ENCODE measurements at places on chromosomes 2 and 18.

- DNase-seq: peak; percentile 54
These were observed 273.5 kb downstream of the CDH20 start for GRCh38 chr18:61606759-61607158.

- DNase-seq: peak; percentile 79
These were observed 268.3 kb upstream of the NETO1 start for GRCh38 chr18:73136134-73136533.

- peak; percentile 48 for DNase-seq
These were observed 296.8 kb upstream of the SPRED2 start for GRCh38 chr2:65729246-65729645.

DNA sequence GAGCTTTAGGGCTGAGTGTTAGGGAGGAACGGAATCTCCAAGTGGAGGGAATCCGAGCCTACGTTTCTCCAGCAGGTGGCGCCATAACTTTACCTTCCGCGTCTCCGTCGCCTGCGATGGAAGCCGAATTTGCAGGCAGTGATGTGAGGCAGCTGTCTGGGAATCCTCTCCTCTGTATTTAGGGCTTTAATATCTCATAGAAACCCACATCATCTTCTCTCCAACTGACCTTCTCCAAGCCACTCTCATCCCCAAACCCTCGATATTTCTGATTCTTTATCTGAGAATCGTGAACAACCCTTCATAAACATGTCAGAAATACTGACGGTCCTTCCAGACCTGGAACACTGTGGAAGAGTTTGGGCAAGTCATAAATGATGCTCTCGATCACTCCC lies 27.5 kb downstream of the SIX2 start:
- peak; percentile 86 for DNase-seq

GRCh38 chr18:78974115-78974761 lies 5.4 kb upstream of the SALL3 start:
- no peak for DNase-seq

DNA sequence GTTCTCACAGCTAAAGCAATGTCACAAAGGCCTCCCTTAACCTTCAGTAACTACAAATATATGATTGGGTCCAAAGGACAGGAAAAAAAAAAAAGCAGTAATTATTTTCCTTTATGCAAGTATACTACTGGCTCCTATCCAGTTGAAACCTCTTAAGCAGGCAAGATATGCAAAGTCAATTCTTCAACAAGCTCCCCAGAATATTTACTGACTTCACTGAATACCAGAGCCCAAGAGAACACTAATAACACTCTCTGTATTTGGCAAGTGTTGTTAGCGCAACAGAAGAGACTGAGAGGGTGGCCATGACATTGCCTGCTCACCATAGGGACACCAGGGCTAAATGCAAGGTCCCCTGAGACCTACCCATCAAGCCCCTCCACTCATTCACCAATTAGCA lies 74.5 kb downstream of the AP1S3 start:
- DNase-seq: no peak

- DNase-seq: no peak
These were observed 134.1 kb downstream of the CNTNAP5 start for GRCh38 chr2:124159166-124159565.

DNA sequence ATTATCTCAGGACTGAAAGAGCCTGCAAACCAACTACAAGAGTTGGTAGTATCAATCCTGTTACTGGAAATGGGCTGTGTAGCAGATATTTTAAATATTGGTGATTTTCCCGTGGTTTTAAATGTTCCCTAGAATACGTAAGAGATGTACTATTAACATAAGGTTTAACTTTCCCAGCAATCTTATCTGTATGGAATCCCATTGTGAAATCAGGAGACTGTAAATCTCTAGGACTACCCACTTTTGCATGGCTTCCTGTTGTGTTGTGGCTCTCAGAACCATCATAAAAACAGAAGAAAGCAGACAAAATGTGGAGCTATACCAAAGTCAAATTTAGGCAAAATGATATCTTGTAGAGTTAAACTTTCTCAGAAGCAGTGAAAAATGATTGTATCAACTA lies 641.5 kb upstream of the SETBP1 start:
- no peak for DNase-seq

GRCh38 chr2:68819556-68819955 lies 51.6 kb downstream of the BMP10 start:
- no peak for DNase-seq

- no peak for DNase-seq
These were observed 54.1 kb upstream of the THOC1 start for GRCh38 chr18:321865-322467.

DNA sequence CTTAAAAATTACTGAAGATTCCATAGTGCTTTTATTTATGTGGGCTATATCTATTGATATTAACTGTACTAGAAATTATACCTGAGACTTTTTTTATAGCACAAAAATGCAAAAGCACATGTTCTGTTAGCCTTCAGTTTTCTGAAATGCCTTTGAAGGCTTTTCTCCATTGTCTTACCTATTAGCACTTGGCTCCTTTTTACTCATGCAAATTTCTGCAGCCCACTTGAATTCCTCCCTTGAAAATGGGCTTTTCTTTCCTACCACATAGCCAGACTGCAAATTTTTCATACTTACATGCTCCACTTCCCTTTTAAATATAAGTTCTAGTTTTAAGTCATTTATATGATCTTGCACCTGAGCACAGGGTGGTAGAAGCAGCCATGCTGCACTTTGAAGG lies 453.0 kb upstream of the TRIB2 start:
- DNase-seq: no peak

DNA sequence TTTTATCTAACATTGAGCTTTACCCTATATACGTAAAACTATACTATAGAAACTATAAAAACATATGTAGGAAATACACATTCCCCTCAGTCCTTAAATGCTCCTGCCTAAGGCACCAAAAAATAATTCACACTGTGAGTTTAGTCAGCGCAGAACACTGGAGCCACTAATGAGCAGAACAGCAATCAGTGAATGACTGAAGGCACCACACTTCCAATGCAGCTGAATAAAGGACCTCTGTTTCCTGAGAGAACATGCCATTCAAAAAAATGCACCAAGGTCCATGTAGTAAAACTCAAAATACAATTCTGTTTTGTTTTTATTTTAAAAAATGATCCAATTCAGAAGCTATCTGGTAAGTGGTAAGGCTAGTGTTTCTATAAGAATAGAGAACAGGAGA lies 1280.6 kb upstream of the NRXN1 start:
- DNase-seq: no peak

DNA sequence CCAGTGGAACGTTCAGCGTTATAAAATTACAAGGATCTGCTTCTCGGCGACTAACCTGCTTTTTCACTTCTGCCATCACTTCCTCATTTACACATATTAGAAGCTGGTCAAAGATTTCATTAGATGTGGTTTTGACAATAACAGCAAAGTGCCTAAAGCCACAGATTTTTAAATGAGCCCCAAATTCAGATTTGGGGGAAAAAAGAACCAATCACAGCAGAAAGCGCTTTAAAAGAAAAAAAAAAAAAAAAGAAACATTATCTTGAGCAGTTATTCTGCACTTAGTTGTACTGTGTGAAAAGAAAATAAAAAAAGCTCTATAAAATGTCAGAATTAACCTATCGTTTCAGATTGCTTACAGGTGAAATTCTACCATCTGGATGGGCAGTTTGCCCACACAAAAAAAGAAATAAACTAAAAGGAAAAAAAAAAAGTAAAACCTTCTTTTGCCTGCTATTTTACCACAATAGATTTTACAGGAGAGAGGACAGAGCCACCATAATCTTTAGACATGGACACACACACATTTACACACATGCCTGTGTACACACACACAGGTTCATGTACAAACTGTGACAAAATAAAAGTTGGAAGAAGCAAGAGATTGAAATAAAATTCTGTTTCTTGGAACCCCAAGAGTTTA lies 167.2 kb downstream of the TCF4 start:
- DNase-seq: no peak

GRCh38 chr2:203580844-203581243 lies 45.7 kb upstream of the RAPH1 start:
- DNase-seq: no peak

GRCh38 chr2:195488567-195488966 lies 168.5 kb upstream of the SLC39A10 start:
- DNase-seq: no peak

- no peak for DNase-seq
These were observed 190.8 kb upstream of the NDUFV2 start for GRCh38 chr18:8911408-8912340.

GRCh38 chr2:45415534-45416123 lies 195.4 kb downstream of the SRBD1 start:
- DNase-seq: no peak

DNA sequence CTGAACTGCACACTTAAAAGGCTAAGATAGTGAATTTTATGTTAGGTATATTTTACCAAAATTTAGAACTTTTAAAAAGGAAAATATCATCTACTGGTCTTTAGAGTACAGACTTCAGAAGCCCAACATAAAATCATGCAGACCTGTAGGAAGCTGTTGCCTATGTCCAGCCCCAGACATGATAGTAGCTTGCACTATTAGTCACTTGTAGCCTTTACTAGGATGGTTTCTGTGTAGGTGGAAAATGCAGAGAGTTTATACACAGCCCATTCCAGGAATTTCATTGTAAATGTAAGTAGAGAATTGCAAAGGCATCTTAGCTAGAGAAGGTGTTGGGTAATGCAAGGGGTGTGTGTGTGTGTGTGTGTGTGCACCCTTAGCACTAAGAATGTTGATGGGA lies 640.2 kb downstream of the RNF144A start:
- no peak for DNase-seq

DNA sequence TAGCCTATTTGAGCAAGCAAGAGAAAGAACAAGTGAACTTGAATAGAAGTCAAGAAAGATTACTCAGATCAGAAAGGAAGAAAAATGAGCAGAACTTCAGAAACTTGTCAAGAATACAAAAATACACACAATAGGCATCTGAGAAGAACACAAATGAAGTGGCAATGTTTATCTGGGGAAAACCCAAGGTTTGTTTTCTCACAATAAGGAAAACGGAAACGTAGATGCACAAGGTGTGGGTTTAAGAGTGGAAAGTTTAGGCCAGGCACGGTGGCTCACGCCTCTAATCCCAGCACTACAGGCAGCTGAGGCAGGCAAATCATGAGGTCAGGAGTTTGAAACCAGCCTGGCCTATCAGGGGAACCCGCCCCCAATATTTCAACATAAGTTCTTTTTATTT lies 159.5 kb upstream of the GYPC start:
- DNase-seq: no peak

- DNase-seq: no peak
These were observed 200.3 kb upstream of the ID2 start for GRCh38 chr2:8481463-8482009.

DNA sequence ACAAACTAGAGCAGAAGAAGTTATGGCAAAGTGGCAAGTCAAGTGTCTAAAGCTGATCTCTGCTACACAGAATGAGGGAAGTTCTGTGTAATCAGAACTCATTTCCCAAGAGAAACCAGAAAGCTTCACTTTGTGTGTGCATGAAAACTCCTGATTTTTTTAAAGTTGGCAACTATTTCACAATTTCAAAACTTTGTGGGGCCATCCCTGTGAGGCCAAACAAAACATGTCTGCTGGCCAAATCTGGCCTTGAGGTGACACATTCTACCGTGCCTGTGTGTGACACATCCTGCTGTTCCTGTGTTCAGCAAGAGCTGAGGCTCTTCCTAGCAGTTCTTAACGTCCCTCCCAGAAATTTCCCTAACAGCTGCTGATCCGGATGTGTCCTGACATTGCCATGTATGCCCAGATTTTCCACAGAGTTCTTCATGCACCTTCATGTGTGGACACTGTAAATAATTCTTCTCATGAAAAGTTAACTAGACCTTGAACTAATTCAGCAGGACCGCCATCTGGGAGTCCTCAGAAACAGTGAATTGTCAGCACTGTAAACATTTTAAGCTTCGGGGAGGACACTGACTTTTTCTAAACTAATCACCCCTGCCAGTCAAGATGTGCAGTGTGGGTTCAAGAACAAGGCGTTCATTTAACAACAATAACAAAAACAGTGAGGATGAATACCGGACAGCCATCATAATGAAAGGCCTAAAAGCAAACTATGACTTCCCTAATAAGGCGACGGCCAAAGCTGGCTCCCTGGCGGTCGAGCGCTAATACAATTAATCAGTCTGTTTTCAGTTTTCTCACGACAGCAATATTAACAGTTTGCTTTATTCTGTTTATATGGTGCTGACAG lies 99.0 kb downstream of the PLEKHM3 start:
- peak; percentile 79 for DNase-seq

GRCh38 chr2:178522950-178523595 lies 42.8 kb downstream of the PLEKHA3 start:
- peak; percentile 93 for DNase-seq

- peak; percentile 40 for DNase-seq
These were observed 30.2 kb downstream of the CERKL start for GRCh38 chr2:181626671-181627070.

DNA sequence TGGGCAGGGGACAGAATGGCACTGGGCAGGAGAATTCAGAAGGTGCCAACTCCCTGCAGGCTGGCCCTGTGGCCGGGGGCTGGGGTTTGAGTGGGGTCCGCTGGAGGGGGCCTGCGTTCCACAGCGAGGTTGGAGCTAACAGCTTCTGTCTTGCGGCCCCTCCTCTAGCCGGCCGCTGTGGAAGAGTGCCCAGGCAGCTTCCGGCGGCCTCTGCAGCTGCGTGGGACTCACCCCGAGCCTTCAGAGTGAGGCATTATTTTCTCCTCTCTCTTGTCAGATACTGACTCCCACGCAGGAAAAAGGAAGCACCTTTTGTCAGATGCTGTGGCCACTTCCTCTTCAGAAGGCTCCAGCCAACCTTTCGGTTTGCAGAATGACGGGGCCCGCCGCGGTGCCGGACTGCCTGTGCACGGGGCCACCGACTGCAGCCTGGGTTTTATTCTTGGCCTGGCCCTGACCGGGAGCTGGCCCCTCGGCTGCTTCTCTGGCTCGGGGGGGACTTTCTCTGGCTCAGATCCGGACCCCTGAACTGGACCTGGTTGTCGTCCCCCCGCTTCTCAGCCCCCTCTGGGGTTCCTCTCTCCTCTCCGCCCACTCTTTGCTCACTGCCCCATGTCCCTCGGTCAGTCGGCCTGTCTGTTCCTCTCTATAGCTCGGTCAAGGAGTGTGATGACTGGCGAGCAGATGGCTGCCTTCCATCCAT lies 40.1 kb downstream of the ARHGAP25 start:
- no peak for DNase-seq

DNA sequence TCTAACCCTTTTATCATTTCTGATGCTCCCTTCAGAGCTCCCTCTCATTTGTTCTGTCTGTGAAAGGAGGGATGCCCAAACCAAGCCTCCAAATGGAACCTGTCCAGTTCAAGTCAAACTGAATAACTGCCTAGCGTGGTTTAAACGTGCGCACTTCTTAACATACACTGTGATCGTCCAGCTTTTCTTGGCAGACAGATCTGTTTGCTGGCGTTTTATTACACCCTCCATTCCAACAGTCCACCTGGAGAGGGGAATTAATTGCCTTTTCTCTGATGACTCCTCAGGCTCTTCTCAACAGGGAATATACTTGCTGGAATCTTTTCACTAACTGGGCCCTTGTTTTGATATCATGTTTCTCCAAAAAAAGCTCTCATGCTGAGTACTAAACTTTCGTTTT lies 379.2 kb upstream of the POU3F3 start:
- DNase-seq: no peak

Data from DMS53 (cell line).